ENCODE measurements at places on chromosomes 7 and 10. TPM values are rescaled to one million over a fixed set of nuclear protein-coding genes. Genes with fewer than 3 reads are reported as not detected.
A peak's percentile ranks its signal among the peaks of the same experiment; 100 is the strongest.

Gene C7orf33
- total RNA-seq = not detected

Gene PNLIPRP3
- total RNA-seq = not detected

Gene MOSPD3
- total RNA-seq = 23.0 TPM

Gene NPFFR1
- 4.8 TPM for total RNA-seq

Gene OPN4
- 0.18 TPM for total RNA-seq

Gene TAS2R41
- total RNA-seq = not detected

Gene ITPRIP
- 24.7 TPM for total RNA-seq

Gene GIMAP7
- 31.6 TPM for total RNA-seq

DNA sequence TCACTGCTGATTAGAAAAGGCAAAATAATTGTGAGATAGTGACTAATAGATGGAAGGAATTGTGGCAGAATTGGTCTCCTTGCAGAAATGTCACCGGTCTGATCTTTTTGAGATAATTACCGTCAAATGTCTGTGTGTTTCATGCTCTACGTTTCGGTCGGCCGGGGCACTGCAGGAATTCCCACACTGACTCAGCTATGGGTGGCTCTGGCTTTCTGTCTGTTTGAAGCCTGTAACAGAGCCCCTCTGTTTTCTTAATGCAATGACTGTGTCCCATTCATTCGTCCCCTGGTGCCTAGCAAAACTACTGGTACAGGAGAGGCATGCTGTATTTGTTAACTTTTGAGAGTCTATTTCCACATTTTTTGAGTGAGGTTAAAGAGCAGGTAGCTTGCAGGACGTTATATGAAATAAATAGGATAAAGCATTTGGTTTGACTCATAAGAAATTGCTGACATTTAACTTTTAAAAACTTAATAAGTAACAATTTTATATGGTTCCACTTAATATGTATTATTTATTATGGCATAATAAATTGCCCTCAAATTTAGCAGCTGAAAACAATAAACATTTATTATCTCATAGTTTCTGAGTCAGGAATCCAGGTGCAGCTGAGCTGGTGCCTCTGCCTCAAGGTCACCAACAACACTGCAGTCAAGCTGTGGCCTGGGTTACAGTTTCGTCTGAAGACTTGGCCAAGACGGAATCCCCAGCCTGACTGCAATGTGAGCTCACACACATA, 53.3 kb upstream of the CTBP2 start:
- no peak for DNase-seq

- no peak for DNase-seq
These were observed 204.7 kb upstream of the HDAC9 start for GRCh38 chr7:18290865-18291264.

GRCh38 chr7:2880874-2881533, 36.9 kb upstream of the GNA12 start:
- no peak for DNase-seq

GRCh38 chr7:96388166-96388565, 66.3 kb upstream of the SLC25A13 start:
- no peak for DNase-seq

- DNase-seq = no peak
These were observed 17.8 kb upstream of the CH25H start for GRCh38 chr10:89224739-89225443.

- no peak for DNase-seq
These were observed 1.3 kb downstream of the REPIN1 start for GRCh38 chr7:150369748-150370501.

- DNase-seq = no peak
These were observed 25.6 kb downstream of the IRF5 start for GRCh38 chr7:128963327-128963757.

- no peak for DNase-seq
These were observed 32.0 kb upstream of the NRG3 start for GRCh38 chr10:81843042-81843441.

DNA sequence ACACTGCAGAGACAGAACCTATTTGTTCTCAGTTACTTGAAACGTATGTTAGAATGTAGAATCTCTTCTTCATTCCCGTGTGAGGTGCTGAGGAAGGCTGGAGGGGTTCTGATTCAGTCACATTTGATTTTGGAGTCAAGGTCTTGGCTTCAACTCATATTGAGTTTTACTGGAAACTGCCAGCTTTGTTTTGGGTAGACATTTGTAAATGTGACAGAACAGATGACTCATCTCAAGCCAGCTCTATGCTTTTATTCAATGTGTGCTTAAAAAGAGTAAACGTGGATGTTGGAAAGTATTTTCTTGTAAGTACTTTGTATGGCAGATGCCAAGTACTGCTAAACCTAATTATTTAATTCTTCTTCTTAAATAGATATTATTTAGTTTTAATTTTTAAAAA, 780.8 kb upstream of the C7orf33 start:
- DNase-seq = no peak

DNA sequence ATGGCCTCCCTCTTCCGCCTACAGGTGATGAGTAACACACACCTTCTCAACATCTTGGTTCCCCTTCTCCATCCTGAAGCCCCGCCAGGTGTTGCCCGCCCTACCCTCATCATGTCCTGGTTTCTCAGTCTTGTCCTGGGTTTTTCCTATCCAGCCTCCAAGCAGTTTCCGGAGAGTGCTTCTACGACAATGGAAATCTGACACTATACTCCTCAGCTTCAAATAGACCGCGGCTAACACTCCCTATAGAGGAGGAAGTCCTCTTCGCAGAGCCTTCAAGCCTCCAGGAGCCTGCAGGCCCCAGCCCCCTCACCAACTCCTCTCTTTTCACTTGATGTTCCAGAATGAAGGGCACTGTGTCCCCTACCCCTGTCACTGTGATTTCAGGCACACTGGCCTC, 147.4 kb downstream of the PRPF18 start:
- peak; percentile 32 for DNase-seq

DNA sequence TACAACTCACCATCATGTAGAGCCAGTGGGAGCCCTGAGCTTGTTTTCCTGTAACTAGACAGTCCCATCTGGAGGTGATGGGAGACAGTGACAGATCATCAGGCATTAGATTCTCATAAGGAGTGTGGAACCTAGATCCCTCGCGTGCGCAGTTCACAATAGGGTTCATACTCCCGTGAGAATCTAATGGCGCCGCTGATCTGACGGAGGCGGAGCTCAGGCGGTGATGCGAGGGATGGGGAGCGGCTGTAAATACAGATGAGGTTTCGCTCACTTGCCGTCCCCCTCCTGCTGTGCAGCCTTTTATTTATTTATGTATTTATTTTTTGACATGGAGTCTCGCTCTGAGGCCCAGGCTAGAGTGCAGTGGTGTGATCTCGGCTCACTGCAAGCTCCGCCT, 139.3 kb downstream of the CAMK1D start:
- DNase-seq = no peak

DNA sequence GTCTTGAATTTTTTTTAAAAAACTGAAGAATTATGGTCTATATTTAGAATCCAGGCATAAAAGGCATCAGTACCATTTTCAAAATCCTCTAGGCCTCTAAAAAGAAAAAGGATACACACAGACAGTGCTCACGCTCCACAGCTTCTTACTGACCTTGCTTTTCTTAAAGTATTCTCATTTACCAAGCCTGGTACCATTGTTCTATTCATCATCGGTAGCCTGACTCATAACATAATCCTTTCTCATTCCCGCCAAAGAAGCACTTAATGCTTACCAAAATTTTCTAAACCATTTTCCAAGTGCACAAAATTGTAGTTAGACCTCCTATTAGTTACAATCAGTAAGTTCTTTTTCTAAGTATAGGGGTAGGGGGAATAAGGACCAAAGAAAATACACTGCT, 54.6 kb downstream of the ATE1 start:
- DNase-seq = no peak

DNA sequence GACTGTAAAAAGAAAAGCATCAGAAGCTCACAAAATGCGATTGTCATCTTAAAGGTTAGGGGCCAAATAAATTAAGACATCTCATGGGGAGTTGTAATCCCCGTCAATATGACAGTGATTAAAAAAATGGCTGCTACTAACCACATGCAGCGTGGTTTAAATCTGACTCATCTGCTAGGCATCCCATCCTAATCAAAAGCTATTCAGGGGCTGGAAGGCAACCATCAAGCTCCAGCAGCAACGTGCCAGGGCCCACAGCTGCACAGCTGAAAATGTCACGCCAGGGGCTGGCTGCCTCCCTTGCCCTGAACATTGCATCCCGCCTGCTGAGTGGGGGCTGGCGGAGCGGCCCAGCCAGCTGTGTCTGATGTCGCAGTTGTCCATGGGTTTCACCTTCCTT, 66.3 kb upstream of the FRMD4A start:
- DNase-seq = peak; percentile 75

- no peak for DNase-seq
These were observed 3.5 kb downstream of the SEPTIN7 start for GRCh38 chr7:35804231-35804970.

DNA sequence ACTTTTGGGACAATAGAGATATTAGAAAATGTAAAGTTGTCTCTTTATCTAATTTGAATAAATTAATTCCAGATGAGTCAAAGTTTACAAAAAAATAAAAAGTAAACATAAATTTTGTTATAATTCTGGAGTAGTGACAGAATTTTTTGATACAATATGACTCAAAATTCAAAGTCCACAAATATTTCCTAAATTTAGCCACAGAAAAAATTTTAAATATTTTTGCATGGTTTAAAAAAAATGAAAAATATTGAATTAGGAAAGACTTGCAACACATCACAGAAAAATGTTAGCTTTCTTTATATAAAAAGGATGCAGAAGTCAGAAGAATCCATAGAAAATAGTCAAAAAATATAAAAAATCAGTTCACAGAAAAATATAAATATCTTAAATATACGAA, 117.7 kb downstream of the ARHGAP21 start:
- no peak for DNase-seq

DNA sequence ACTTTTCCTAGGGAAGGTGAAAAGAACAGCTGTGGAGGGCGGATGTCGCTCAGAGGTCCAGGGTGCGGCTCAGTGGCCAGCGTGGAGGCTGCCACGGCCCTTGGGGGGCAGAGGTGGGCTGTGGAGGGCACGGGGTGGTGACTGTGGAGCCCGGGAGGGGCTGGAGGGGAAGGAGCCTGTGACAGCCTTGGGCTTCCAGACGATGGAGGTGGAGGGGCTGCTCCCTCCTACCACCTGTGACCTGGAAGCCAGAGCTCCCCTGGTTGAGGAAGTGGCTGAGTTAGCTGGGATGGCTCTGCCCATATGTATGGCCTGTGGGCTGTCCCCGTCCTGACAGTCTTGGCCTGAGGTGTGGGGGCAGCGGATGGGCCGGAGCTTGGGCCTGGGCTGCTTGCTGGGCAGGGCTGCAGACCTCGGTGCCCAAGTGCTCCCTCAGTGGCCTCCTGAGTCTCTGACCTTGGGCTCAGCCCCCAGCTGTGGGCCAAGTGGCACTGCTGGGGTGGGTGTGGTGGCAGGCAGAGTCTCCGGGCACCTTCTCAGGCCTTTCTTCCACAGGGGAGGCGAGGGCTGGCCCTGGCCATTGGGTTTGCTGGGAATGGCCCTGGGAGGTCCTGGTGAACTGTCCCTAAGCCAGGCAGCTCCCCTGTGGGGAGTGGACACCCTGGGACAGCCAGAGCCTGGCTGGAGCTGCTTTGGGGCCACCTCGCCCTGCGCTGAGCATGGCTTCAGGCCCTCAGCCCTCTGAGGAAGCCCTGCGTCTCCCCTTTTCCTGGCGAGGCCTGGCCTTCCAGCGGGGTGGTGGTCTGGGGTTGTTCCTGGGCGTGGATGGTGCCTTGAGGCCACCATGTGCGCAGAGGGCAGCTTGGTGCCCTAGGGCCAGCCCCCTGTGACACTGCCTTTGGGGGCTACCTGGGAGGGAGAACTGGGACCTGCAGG, 3.9 kb downstream of the BRI3 start:
- DNase-seq = no peak

GRCh38 chr10:78283069-78283682, 249.5 kb downstream of the RPS24 start:
- no peak for DNase-seq

- DNase-seq = no peak
These were observed 22.6 kb downstream of the GHRHR start for GRCh38 chr7:30986331-30986730.

DNA sequence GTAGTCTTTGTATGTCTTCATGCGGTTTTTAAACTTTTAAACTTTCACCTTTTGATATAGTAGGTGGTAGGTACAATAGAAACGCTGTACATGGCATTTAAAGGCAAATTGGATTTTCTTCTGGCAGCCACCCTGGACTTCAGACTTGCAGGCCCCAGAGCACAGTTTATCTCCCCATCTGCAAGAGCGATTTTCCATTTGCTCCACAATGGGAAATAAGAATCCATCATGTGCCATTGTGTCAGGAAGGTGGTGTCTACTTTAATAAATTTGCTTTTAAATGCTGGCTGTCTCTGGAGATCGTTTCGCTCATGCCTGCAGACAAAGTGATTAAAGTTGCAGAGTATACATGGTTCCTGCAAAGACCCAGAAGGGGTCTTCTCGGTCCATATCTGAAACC, 38.9 kb downstream of the UNC5B start:
- no peak for DNase-seq

DNA sequence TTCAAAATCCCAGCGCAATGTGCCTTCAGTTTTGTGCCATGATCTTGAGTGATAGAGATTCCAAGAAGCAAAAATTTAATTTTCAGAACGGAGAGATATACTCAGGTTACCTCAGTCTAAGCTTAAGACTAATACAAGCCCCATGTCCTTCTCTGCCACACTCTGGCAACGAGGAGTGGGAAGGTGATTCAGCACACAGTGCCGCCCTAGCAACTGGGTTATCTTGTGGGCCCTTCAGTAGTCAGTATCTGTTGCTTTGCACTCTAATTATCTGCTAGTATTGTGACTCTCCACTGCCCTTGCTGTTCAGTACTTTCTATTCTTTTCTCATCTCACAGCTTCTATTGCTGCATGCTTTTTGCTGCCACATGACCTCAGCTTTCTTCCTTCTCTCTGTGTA, 39.2 kb upstream of the MKLN1 start:
- DNase-seq = no peak

GRCh38 chr7:131390275-131390674, 62.6 kb downstream of the MKLN1 start:
- DNase-seq = no peak

DNA sequence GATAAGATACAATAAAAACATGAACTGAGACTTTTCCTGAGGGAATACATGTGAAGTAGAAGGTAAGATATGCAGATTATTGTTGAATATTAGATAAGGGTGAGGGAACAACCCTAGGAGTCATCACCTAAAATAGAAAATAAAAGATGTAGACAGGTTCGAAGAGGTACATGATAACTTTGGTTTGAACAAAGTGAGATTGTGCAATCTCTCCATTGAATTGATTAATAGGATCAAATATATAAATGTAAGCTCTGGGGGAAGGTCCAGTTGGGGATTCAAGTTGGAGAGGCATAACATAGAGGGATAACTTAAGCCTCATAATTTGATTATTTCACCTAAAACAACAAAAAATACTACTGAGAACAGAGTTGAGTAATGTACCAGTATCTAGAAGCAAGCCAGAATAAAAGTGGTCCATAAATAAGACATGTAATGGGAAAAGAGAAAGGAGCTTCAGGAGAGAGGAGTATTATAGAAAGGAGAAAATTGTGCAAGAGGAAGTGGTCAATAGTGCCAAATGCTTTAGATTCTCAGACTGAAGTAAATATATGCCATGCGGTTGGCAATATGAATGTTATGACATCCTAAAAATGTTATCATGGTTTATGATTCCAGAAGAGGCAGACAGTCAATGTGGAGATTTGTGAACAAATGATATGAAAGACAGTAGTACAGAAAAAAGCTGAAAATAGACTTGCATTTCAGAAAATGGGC, 282.3 kb upstream of the CHRM2 start:
- DNase-seq = no peak
